Dermis microvascular lymphatic vessel endothelial cell (primary cell): ENCODE measurements at places on chromosomes 13 and 19. TPM values are rescaled to one million over a fixed set of nuclear protein-coding genes. Genes with fewer than 3 reads are reported as not detected.

DNA sequence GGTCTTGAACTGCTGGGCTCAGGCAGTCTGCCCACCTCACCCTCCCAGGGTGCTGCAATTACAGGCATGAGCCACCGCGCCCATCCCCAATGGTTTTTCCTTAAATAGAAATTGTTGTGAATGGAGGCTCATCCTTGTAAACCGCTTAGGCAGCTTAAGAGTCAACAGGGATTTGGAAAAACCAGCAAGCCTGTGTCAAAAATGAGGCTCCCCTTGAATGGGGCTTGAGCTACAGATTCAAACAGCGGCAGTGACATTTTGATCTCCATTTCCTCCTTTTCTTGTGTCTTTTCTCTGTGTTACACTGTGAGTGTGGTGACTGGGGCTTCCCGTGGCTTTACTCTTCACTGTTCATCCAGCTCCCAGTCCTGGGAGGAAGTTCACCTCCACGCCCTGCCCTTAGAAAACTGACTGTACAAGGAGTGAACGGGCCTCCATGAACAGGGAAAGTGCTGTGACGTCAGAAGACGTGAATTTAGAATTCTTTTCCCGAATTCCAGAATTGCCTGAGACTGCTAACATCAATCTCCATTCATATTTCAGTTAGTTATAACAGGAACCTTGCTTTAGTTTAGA lies 15.3 kb upstream of the RAB8A start:
- no peak for DNase-seq

Gene IL4I1
- 1.6 and 1.9 TPM in 2 replicates for total RNA-seq

DNA sequence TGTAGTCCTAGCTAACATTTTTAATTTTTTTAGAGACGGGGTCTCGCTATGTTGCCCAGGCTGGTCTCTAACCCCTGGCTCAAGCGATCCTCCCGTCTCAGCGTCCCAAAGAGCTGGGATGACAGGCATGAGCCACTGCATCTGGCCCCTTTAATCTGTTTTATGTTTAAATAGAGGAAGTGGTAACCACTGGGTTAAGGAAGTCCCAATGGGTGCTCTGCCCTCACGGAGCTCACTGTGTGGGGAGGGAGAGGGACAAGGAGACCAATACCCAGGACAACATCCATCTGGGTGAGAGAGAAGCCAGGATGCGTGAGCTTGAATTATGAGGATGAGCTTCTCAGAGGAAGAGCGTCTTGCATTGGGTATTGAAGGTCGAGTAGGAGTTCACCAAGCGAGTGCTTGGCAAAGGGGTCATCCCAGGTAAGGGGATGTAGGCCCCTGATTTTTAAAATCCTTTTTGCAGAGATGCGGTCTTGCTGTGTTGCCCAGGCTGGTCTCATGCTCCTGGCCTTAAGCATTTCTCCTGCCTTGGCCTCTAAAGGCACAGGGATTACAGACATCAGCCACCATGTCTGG lies 13.8 kb downstream of the YJU2 start:
- no peak for DNase-seq

Gene ZNF285
- 1.2 and 1.8 TPM in 2 replicates for total RNA-seq

DNA sequence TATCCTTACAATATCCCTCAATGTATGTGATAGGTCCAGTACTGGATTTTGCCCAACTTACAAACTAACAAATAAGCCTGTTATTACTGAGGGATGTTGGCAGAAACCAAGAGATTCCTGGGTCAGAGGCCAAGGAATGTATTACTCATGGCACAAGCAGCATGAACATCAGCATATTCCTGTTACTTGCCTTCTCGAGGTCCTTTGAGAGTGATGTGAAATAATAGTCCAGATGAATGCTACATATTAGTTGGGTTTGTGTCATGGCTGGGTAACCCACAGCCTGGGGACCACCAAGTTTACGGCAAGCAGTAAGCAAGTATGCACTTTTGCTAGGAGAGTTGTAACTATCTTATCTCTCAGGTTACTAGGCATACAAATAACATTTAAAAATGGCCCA lies 384.5 kb upstream of the GPC6 start:
- DNase-seq, result no peak

Gene SEMA6B
- total RNA-seq, result 47.2 and 69.4 TPM in 2 replicates

GRCh38 chr13:37656247-37656940 lies 57.8 kb upstream of the POSTN start:
- DNase-seq, result no peak

GRCh38 chr13:31947105-31947504 lies 84.5 kb upstream of the FRY start:
- no peak for DNase-seq

Gene ZFP14
- 2.8 and 3.4 TPM in 2 replicates for total RNA-seq

- no peak for DNase-seq
These were observed 641.0 kb downstream of the FGF9 start for GRCh38 chr13:22311734-22312404.

Gene ZNF606
- 4.1 and 9.4 TPM in 2 replicates for total RNA-seq

DNA sequence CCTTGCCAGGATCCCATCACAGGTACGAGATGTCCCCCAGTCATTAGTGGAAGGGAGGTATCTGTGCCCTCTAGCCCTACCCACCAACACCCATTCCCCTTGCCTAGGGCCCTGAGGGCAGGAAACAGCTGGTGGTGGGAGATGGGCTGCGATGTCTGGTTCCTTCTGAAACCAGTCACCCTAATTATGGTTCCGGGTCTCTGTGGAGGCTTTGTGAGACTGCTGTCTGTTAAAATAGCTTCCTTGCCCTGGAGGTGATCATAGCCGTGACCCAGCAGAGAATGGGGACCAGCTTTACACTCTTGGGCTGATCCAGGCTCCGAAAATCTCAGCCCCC lies 5.5 kb downstream of the ALDH16A1 start:
- no peak for DNase-seq

GRCh38 chr13:72004784-72005374 lies 137.9 kb upstream of the DACH1 start:
- DNase-seq, result no peak

Gene FZR1
- total RNA-seq, result 28.4 and 29.8 TPM in 2 replicates

Gene NLRP5
- not detected in 2 replicates for total RNA-seq

GRCh38 chr13:60584976-60585375 lies 188.0 kb downstream of the TDRD3 start:
- DNase-seq, result no peak

DNA sequence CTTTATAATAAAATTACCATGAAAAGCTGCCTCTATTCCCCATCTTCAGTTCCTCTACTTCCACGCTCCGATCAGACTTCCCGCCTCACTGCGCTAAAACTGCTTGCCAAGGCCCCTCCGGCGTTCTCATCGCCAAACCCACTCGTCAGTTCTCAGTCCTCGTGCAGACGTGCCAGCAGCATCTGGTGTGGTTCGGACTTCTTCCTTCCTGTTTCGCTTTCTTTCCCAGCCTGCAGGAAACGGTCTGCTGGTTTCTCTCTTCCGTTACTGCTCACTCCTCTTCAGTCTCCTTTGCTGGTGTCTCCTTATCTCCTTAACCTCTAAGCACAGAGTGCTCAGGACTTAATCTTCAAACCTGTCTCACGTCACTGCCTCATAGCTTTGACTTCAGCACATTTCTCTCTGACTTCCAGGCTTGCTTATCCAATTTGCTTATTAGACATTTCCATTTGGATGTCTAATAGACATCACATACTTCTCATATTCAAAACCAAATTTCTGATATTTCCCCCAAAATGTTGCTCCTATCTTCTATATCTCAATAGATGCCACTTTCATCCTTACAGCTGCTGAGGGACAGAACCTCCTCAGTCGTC lies 40.3 kb downstream of the RCBTB2 start:
- peak; percentile 87 for DNase-seq

Gene MISP
- total RNA-seq, result not detected in 2 replicates

- no peak for DNase-seq
These were observed 3.0 kb upstream of the PLEKHF1 start for GRCh38 chr19:29662278-29662603.

DNA sequence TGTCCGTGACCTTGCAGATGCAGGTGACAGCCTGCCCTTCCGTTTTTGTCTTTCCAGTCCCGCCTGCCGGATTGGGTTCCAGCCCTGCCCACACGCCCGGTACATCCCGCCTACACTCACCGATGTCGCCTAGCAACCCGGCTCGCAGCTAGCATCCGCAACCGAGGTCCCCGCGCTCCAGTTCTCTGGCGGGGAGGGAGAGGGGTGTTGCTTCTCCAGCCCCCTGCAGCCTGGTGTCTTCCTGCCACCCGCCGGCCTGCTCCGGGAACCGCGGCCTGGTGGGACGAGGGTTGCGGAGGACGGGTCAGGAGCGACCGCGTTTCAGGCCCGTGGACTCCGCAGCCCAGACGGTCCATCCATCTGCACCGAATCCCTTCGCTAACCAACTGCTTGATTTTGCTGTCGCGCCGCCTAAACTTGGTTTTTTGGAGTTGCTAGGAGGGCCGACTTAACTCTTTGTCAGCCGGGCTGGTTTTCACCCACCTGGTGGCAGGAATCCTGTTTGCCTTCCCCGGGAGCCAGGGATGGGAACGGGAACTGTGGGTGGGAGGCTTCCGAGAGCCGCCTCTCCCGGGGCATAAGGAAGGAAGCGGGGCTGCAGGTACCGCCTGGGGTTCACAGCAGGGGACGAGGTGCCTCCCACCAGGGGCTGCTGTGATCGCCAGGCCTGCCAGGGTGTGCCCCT lies 15.4 kb upstream of the MATK start:
- no peak for DNase-seq

DNA sequence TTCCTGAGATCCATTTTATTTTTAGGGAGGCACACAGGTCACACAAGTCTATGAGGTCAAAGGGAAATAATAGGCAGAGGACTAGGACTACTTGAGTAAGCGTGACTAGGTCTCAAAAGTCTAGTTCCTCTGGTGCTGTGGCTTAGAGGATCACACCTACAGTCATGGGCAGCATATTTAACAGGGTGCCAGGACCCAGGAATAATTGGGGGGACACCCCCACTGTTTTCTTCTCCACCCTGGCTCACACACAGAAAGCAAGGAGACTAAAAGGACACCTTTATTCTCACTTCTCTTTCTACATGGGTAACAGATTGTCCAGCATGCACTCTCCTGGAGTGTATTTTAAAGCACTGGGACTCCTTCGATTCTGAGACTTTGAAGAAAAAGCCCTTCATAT lies 26.2 kb downstream of the OXGR1 start:
- no peak for DNase-seq

- no peak for DNase-seq
These were observed 6.5 kb downstream of the BRME1 start for GRCh38 chr19:13899393-13899792.

DNA sequence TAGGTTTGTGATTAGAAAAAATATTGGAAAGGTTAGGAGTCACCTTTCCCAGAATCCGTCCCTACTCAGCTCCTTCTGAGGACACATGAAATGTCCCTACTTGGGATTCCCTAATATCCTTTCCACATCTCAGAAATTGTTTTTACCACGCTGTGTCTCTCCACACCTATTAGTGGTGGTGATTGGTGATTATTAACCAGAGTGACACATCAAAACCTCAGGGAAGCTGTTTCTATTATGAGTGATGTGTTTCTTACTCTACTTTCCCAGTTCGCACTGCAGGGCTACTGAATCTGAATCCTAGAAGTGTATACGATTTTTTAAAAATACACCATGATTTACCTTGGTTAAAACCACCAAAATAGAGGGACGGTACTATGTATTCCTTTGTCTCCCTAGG lies 460.8 kb downstream of the TBC1D4 start:
- no peak for DNase-seq

- DNase-seq, result no peak
These were observed 6.5 kb downstream of the MEIOSIN start for GRCh38 chr19:45739498-45740439.

GRCh38 chr19:6156033-6156432 lies 20.6 kb downstream of the ACSBG2 start:
- no peak for DNase-seq

Gene SOHLH2
- 0.13 TPM in 1 of 2 replicates, not detected in the other for total RNA-seq

- no peak for DNase-seq
These were observed 158.1 kb downstream of the ZIC5 start for GRCh38 chr13:99813336-99814095.

GRCh38 chr19:35468637-35469036 lies 20.6 kb downstream of the FFAR2 start:
- peak; percentile 37 for DNase-seq

- DNase-seq, result peak; percentile 73
These were observed 9.7 kb upstream of the USE1 start for GRCh38 chr19:17205237-17206140.
